ENCODE measurements at places on chromosomes 5 and 9.

DNA sequence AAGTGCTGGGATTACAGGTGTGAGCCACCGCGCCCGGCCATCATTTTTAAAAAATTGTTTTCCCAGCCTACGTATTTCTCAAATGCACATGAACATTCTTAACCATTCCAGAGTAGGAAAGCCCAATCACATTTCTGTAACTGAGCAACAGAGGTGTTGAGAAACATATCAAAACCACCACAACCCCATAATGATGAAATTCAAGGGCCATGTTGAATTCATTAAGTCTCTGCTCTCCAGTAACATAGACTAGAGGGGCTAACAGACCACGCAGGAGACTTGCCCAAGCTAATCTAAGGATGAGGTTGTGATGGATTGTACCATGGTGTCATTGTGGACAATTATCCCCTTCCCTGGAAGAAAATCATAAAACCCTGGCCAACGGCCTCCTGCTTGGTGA lies 52.9 kb downstream of the MYO10 start:
- DNase-seq, result no peak

GRCh38 chr9:15300218-15300617 lies 6.8 kb downstream of the TTC39B start:
- DNase-seq, result no peak

- DNase-seq, result no peak
Observed at GRCh38 chr5:88813244-88813643, 69.7 kb downstream of the MEF2C start.

- no peak for DNase-seq
Observed at GRCh38 chr9:75891277-75891741, 836 bp downstream of the PCSK5 start.

DNA sequence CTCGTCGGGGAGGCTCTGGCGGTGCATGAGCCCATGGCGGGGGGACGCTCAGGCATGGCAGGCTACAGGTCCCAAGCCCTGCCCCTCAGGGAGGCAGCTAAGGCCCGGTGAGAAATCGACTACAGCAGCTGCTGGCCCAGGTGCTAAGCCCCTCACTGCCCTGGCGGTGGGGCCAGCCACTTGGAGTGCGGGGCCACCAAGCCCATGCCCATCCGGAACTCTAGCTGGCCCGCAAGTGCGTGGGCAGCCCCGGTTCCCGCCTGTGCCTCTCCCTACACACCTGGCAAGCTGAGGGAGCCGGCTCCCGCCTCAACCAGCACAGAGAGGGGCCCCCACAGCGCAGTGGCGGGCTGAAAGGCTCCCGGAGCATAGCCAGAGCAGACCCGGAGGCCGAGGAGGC lies 1896.9 kb upstream of the CDH6 start:
- no peak for DNase-seq

GRCh38 chr5:175824676-175825075 lies 46.7 kb upstream of the CPLX2 start:
- no peak for DNase-seq

DNA sequence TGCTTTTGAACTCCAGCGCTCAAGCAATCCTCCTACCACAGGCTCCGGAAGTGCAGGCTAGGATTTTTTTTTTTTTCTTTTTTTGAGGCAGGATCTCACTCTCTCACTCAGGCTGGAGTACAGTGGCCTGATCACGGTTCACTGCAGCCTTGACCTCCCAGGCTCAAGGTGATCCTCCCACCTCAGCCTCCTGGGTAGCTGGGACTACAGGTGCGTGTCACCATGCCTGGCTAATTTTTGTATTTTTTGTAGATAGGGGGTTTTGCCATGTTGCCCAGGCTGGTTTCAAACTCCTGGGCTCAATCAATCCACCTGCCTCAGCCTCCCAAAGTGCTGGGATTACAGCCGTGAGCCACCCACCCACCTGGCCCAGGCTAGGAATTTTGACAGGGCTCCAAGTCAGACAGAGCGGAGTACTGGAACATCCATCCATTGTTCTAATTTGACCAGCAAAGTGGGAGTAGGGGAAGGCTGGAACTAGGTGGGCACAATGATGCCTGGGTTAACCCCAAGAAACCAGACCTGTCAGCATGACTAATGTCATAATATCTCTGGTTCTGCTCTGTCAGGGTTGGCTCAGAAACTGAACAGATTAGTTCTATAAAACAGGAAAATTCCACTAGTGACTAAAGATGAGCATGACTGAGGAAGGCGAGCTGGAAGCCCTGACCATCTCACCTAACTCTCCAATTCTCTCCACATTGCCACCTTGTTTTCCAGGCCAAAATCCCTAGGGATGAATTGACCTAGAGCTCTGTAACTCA lies 9.2 kb downstream of the ZBTB5 start:
- DNase-seq, result no peak

DNA sequence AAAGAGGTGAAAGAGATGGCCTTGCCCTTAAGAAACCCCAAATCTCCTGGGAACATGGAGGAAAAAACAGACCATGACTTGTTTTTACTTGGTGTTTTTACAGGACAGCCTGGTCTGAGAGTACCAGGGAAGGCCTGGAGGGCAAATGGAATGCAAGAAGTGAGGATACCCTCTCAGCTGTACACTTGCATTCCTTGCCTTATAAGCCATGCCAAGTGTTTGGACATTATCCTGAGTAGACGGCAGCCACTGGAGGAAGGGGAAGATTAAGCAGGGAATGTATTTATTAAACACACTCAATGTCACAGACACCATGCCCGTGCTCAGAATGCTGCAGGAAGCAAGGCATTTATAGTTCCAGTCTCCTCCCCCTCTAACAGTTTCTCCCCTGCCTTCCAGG lies 581.4 kb downstream of the CDK5RAP2 start:
- DNase-seq, result no peak

GRCh38 chr5:129807162-129807814 lies 59.4 kb downstream of the MINAR2 start:
- no peak for DNase-seq

DNA sequence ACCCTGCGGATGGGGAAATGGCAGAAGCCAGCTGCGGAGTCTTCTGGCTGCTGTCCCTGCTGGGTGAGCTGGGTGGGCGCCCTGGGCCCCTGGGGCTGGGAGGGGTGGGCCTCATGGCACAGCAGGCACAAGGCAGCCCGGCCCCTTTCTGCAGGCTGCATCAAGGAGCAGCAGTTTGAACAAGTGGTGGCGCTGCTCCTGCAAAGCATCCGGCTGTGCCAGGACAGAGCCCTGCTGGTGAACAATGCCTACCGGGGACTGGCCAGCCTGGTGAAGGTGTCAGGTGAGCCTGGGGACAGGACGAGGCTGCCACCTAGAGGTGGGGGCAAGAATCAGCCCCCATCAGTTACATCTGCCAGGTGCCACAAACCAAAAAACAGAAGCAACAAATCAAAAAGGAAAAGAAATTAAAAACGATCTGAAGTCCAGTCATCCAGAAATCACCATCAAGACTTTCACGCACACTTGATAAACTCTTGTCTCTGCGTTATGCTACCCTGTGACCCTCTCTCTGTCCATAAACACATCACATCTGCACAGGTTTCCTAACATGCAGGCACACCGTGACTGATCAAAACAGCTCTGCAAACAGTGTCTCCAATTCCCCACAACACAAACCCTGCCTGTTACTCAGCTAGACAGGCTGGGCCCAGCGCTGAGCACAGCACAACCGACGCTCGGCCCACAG lies 13.9 kb downstream of the REXO4 start:
- peak; percentile 35 for DNase-seq

- DNase-seq, result no peak
Observed at GRCh38 chr5:177336112-177336511, 15.4 kb downstream of the LMAN2 start.

- DNase-seq, result no peak
Observed at GRCh38 chr5:173333925-173334661, 5.9 kb upstream of the STC2 start.

DNA sequence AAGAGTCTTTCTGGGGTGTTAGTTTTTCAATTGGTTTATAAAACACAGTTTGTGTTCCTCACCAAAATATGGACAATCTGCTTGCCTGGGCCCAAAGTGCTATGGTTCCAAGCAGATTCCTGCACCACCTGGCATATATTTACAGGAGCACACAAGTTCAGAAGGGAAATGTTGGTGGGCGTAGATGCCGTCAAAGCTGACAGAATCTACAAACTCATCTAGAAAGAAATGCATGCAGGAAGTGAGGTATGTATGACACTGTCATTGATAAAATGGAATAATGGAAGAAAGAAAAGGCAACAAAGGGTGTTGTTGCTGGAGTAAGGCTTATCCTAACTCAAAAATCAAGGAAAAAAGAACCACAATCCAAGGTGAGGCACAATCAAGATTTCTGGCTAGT lies 225.8 kb downstream of the MLLT3 start:
- no peak for DNase-seq

- DNase-seq, result no peak
Observed at GRCh38 chr5:136399527-136399926, 34.2 kb upstream of the TRPC7 start.

- DNase-seq, result no peak
Observed at GRCh38 chr5:41648996-41649395, 138.6 kb upstream of the PLCXD3 start.

GRCh38 chr5:102617191-102618187 lies 118.7 kb upstream of the SLCO6A1 start:
- no peak for DNase-seq

- no peak for DNase-seq
Observed at GRCh38 chr5:98314292-98314691, 459.2 kb upstream of the RGMB start.

DNA sequence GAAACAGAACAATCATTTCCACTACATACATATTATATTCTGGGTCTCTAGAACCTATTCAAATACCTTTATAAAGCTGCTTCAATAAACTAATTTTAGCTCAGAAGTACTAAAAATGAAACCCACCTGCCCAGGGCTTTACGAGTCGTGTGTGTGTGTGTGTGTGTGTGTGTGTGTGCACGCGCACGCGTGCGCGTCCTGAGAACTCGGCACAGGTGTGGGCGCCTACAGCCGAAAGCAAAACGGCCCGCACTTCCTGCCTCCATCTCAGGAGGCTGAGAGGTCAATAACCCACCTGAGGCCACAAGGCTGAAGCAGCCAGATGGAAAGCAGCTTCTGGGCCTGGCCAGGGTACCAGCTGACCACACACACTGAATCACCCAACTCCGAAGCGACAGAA lies 3.0 kb downstream of the CLPTM1L start:
- no peak for DNase-seq

- no peak for DNase-seq
Observed at GRCh38 chr9:107336718-107337360, 53.8 kb downstream of the RAD23B start.

- DNase-seq, result no peak
Observed at GRCh38 chr5:159610966-159611579, 280.8 kb upstream of the IL12B start.

GRCh38 chr9:104850786-104851545 lies 77.0 kb downstream of the ABCA1 start:
- no peak for DNase-seq

DNA sequence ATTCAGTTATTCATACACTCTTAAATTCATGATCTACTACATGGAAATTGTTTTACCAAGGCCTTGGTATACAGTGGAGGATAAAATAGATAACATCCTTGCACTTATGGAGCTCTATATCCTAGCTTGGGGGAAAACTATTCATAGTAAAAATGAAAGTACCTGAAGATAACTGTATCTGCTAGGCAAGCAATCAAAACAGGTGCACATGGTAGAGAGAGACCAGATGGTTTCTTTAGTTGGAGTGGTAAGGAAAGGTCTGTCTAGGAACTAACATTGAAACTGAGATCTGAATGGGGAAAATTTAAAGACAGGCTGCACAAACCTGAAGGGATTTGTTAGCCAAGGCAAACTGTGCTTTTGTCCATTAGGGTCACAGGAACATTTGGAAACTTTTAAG lies 11.1 kb upstream of the SLCO4C1 start:
- no peak for DNase-seq

- DNase-seq, result no peak
Observed at GRCh38 chr5:176650354-176650884, 3.1 kb downstream of the TSPAN17 start.

DNA sequence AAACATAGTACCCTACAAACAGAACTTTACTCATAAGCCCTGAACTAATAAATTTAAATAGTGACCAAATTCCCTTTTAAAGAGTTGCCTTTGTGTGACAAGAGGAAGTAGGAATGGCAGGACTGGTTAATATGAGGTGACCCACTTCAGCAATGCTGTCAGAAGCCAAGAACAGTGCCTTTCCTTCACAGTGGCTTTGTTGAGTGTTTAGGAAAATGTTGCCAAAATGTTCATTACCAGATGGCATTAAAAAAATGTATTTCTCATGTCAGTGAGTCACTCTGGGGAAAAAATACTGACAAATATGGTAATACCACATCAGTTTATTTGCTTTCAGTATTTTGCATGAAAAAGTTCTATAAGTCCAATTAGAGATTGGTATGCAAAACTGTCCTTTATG lies 103.3 kb downstream of the DIRAS2 start:
- DNase-seq, result no peak

DNA sequence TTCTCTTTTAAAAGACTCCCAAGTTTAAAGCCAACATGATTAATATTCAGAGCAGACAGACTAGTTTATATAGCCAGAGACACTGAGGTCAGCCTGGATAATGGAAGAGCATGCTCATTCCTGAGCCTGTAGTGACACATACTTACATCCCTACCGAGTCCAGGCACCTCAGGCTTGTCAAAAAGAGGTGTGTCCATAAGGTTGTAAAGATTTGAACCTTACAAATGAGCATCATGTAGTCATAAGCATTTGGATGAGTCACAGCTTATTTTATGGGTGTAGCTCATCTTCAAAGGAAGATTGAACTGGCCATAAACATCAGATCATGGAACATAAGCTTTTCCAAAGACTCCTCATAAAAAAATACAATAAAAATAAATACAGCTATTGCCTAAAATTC lies 333.5 kb downstream of the EFNA5 start:
- DNase-seq, result no peak

GRCh38 chr5:74367241-74367733 lies 273.2 kb downstream of the ENC1 start:
- no peak for DNase-seq

DNA sequence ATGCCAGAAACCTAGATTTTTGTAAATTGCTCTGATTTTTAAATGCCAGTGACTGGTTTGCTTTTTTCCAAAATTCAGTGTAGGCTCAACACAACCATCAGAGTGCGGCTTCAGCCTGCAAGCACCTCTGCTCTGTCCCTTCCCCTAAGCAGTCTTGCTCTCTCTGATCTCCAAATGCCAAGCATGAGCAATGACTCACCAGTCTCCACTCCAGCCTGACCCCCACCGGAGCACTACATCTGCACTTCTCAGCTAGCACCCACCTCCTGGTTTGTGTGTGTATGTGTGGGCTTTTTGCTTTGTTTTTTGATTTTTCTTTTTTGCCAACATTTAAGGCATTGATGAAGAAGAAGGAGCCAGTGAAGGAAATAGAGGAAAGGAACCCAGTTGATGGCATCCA lies 61.4 kb upstream of the ADRA1B start:
- no peak for DNase-seq

GRCh38 chr5:111277061-111277460 lies 52.9 kb downstream of the CAMK4 start:
- DNase-seq, result no peak

All from activated CD4-positive, alpha-beta T cell treated with anti-CD3 and anti-CD28 coated beads, Interleukin-2, amount 50 U/mL, for 24 hours (primary cell).